ENCODE measurements at places on chromosomes 6 and 20.

GRCh38 chr6:65627015-65627414 lies 80.0 kb downstream of the EYS start:
- no peak for DNase-seq

- no peak for DNase-seq
Measured at GRCh38 chr6:24547243-24547642, 52.5 kb downstream of the ALDH5A1 start.

- DNase-seq: no peak
Measured at GRCh38 chr20:25546048-25546447, 39.3 kb downstream of the NINL start.

GRCh38 chr6:68139130-68139529 lies 496.0 kb upstream of the ADGRB3 start:
- no peak for DNase-seq

DNA sequence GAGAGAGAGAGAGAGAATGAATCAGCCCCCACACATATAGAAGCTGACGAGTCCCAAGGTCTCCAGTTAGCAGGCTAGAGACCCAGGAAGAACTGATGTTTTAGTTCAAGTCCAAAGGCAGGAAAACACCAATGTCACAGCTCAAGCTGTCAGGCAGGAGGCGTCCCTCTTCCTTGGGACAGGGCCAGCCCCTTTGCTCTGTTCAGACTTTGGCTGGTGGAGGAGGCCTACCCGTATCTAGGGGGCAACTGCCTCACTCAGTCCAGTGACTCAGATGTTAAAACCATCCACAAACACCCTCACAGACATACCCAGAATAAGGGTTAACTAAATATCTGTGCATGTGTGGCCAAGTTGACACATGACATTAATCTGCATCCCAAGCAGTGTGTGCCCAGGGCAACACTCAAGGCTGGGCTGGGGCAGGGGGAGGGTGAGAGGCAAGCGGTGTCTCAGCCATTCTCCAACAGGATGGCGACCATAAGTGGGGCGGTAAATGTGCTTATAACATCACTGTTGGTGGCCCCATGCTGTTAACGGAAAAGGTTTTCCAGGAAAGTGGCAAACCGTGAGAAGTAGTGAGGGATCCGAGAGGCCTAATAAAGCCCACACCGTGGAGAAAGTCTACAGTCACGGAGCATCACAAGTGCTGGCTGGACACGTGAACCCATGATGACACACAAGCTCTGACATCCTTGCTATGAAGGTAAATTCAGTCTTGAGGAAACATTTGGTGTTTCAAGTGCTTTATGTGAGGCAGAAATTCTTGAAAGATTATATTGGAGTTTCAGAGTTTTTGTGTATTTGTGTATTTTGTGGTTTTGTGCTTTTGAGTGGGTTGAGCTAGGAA lies 28.1 kb downstream of the RAMACL start:
- no peak for DNase-seq
